ENCODE measurements at places on chromosomes 2 and 18.

GRCh38 chr2:160816916-160817499 lies 323.4 kb upstream of the RBMS1 start:
- no peak for DNase-seq

DNA sequence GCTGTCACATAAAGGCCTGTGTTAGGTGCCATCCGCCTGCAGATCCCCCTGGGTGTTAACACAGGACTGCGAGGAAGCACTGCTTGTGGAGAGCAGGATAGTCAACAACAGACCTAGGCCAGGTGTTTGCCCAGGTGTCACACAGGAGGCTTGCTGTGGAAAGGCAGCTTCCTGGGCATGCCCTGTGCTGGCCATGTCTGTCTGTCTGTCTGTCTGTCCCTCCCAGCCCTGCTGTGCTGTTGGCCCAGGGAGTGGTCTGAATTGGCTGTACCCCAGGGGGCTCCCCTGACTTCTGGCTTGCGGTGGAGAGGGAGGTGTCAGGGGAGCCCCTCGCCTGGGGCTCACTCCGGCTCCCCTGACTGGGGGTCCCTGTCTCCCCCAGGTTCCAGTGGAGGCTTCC lies 53.2 kb downstream of the SH3BP4 start:
- DNase-seq, result no peak

- no peak for DNase-seq
Measured at GRCh38 chr18:57959278-57959677, 84.7 kb upstream of the NEDD4L start.

- no peak for DNase-seq
Measured at GRCh38 chr18:61203151-61203550, 130.1 kb upstream of the CDH20 start.

DNA sequence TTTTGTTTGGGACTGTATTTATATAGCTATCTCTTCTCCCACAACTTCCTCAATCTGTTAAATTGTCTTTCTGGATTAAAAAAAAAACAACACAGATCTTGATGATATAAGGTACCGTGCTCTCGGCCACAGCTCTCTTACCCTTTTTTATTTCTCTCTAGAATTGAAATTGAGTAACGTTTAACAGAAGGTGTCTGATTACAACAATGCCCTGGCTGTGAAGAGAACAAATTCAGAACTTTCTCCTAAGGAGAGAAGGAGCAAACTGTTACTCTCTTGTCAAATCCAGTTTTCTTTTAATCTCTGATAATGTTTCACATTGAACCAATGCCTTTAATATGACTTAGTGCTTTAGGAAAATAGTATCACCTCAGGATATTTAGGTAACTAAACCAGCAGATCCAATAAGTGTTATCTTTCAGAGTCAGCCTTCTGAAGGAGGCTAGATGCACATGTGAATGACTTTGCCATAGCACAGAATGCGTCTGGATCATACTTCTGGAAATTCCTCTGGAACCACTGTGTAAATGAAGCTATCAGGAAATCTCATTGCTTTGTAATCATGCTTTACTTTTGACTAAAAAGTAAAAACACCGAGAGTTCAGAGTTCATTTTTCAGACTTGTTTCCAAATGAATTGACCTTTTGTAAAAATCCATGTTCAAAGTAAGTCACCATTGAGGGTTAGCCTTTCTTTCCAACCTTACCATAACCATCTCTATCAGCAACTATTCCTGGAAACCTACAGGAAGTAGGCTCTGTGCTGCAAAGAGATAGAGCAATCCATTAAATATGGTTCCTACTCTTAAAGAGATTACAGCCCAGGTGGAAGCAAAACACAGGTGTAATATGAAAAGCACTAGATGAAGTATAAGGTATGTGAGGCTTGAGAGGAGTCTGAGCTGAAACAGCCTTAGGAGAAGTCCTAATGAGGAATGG lies 147.0 kb upstream of the OSR1 start:
- no peak for DNase-seq

- no peak for DNase-seq
Measured at GRCh38 chr2:233469261-233470010, 97.1 kb downstream of the USP40 start.

DNA sequence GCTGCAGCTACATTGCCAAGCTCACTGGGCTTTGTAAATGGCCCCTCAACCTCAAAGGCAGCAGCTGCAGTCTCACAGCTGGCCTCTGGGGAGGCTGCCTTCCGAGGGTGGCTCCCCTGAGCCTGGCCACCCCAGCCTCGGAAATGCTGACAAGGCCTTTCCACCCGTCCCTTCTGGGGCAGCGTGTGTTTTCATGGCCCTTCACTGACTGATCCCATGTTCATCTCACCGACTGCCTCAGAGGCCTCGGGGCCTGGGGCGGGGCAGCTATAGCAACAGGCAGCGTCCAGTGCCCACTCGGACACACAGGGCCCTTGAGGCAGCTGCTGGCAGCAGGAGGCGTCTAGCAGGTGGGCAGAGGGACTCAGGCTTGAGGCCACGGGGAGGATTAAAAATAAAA lies 149.7 kb downstream of the GLI2 start:
- no peak for DNase-seq

DNA sequence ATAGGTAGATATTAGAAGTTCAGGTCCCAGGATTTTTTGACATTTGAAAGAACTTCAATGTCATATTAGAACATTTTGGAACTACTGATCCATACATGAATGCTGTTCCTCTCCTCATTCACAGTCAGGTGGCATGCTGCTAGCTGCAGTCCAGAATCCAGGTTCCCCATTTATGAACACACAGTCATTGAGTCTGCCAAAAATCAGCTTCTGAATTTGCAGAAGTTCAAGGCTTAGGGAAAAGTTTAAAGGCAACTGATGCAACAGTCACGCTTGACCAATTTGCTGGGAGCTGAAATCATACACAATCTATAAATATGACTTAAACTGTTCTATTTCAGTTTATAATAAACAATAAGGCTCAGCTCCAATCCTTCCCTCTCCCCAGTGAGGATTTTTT lies 17.3 kb upstream of the TTR start:
- no peak for DNase-seq
